ENCODE measurements at places on chromosomes 5 and 9.

- DNase-seq: no peak
Measured at GRCh38 chr5:61649231-61649630, 317.2 kb downstream of the ZSWIM6 start.

GRCh38 chr9:37302277-37302676 is 120.2 kb upstream of the GRHPR start:
- no peak for DNase-seq

DNA sequence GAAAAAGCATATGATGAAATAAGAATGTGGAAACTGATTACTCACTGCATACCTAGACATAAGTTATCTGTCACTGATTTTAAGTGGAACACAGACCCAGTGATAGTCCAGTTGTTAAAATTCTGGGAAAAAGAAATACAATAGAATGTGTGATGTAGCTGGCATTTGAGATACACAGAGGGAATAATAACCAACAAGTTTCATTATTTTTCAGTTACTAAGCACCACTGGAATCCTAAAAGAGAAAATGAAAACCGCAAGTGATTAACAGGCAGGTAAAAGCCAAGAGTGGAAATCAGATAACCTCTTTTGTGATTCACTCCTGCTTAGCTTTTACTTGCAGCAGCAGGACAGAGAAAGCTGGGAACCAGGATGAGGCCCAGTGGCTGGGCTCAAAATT is 994.0 kb upstream of the SEMA6A start:
- DNase-seq: no peak

GRCh38 chr5:149254506-149254905 is 17.2 kb upstream of the AFAP1L1 start:
- no peak for DNase-seq

GRCh38 chr9:114989600-114990410 is 59.4 kb upstream of the TNFSF8 start:
- DNase-seq: no peak

DNA sequence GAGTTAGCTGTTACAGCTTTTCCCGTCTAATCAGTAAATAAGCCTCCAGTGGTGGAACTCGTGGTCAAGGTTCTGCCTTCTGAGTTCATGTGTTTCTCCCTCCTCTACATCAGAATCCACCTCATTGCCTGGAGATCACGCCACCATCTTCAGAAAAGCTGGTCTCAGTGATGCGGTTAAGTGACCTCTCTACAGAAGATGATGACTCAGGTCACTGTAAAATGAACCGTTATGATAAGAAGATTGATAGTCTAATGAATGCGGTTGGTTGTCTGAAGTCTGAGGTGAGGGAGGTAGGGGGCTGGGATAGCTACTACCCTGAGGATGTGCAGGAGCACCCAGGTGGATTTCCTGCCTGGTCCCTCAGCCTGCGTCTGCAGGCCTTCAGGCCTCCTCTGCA is 13.3 kb downstream of the ODF2 start:
- DNase-seq: no peak

- DNase-seq: no peak
Measured at GRCh38 chr9:106885451-106885850, 22.5 kb downstream of the ZNF462 start.

DNA sequence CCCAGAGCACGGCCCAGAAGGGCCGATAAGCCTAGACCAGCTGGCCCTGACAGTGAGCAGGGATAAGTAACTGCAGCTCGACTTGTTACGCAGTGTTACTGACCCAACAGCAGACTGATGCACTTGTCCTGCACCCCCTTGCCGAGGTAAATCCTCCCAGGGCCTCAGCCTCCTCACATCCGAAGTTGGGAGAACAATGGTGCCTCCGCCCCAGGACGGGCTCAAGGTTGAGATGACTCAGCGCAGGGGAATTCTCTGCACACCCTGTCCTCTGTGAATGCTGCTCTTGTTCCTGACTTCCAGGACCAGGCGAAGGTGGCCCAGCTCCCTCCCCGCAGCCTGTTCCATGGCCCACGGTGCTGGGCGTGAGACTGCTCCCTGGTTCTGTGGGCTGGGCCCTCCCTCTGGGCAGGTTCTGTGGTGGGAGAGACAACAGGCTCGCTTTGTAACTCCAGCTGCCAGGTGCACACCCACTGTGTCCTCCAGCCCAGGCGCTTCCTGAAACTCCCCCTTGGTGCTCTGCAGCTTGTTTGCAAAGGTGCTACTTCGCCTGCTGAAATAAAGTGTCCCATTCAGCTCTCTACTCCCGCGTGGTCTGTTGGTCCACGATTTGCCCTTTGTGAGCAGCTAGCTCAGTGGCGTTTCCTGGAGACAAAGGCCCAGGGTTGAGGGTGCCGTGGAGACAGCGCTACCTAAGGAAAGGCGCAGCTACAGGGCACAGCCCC is 40.1 kb upstream of the SLC6A19 start:
- no peak for DNase-seq

DNA sequence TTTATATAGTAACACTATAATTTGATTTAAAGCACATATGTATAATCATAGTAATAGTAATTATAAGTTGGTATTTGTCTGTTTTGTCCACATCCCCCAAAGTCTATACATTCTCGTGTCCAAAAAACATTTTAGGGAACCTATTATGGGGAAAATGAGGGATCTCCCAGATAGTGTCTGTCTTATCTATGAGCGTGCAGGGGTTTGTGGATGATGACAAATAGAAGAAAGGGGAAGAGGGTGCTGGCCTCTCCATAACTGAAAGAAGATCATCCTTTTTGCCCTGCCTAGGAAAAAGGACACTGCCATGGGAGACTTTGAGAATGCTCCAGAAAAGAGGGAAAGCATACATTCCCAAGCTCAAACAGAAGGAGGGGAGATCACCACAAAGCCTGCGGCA is 45.3 kb downstream of the C5orf22 start:
- no peak for DNase-seq
